Activated CD8-positive, alpha-beta memory T cell treated with anti-CD3 and anti-CD28 coated beads for 1 hour (primary cell): ENCODE measurements at places on chromosomes 11 and 22.
A peak's percentile ranks its signal among the peaks of the same experiment; 100 is the strongest.

- no peak for DNase-seq
Measured at GRCh38 chr11:7437696-7438095, 47.6 kb upstream of the OLFML1 start.

- no peak for DNase-seq
Measured at GRCh38 chr11:126748793-126749192, 251.8 kb downstream of the KIRREL3 start.

DNA sequence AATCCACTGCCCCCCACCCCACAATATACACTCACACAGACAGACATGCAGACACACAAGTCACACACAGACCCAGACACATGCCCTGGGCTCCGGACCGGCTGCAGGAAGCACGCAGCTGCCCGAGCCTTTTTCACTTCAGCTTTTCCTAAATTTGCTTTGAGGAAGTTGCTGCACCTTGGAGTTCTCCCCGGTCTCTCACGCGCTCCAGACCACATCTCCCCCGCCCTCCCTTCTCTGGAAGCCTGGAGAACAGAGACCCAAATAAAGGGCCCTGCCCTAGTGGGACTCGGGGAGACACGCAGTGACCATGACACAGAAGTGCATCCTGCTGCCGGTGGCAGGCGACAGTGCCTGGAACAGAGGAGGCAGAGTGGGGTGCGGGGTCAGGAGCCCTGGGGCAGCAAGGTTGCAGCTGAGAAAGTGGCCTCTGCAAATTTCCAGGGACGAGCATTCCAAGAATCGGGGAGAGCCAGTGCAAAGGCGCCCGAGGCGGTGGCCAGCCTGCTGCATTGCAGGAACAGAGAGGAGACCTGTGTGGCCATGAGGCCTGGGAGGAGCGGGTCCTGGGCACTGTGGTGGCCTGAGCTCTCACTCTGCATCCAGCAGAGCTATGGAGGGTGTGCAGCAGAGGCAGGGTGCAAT lies 19.1 kb downstream of the RPL3 start:
- DNase-seq, result no peak

GRCh38 chr22:45240810-45241631 lies at the start of gene KIAA0930:
TSS of gene KIAA0930 (minus strand) at chr22:45240894. CDS start at chr22:45240703, 191 bp downstream.
- peak; percentile 53 for DNase-seq

DNA sequence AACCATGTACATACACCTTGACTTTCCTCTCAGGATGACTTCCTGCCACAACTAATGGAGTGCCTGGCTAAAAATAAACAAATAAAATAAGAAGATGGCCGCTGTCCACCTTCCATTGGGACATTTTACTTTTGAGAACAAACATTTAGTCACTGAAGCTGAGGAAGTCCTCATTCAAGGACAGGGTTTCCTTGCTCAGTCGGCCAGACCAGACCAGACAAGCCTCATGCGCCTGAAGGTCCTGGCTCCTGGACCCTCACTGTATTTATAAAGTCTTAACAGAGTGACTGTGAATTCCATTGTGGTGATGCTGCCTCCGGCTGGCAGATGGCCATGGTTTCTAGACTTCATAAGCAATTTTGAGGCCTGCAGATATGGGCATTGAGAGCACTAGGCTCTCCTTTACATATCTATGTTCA lies 114.5 kb downstream of the MAML2 start:
- no peak for DNase-seq

DNA sequence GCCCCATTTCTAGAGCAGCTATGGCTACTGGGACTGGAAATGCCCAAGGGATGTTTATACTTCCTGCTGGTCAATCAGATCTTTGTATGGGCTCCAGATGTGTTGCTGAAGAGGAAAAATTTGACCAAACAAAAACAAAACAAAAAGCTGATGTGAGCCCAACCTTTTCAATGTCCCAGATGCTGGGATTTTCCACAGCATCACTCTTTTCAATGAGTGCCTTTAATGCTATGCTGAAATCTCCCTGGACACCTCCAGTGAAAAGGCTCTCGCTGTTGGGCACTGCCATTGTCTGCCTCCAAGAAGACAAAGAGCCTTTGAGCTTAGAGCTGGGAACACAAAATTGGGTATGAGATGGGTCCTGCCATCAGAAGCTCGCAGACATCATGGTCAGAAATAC lies 671.9 kb downstream of the NTM start:
- no peak for DNase-seq

DNA sequence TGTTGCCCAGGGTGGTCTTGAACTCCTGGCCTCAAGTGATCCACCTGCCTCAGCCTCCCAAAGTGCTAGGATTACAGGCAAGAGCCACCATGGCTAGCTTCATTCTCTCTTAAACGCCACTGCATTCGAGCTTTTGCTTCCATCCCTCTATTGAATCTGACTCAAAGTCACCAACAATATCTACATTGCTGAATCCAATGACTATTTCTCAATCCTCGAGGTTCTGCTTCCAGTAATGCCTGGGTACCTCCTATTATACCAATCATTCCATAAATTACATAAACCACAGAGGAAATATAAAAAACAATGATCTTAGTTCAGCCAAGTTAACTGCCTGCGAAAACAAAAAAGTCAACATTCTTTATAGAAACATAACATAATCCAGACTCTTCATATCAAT lies 11.9 kb upstream of the NXF1 start:
- DNase-seq, result no peak

GRCh38 chr11:16669799-16670415 lies 68.5 kb upstream of the C11orf58 start:
- DNase-seq, result no peak

DNA sequence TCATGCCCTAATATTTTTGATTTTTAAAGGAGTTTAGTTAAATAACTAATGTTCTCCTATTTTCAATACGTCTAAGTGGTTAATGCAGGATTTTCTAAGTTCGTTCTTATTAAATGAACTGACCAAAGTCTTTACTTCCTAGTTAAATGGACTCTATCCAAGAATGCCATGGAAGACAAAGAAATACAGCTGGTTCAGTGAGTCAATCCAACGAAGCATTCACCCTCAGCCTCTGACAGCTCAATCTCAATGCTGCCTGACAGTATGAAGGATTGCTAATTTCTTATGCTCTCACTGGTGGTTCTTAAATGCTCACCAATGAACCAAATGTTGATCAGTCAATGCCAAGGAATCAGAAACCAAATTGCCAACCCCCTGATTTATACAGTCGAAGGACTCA lies 219.4 kb downstream of the CADM1 start:
- DNase-seq, result no peak

- DNase-seq, result no peak
Measured at GRCh38 chr11:125079151-125079877, 16.2 kb downstream of the SLC37A2 start.

DNA sequence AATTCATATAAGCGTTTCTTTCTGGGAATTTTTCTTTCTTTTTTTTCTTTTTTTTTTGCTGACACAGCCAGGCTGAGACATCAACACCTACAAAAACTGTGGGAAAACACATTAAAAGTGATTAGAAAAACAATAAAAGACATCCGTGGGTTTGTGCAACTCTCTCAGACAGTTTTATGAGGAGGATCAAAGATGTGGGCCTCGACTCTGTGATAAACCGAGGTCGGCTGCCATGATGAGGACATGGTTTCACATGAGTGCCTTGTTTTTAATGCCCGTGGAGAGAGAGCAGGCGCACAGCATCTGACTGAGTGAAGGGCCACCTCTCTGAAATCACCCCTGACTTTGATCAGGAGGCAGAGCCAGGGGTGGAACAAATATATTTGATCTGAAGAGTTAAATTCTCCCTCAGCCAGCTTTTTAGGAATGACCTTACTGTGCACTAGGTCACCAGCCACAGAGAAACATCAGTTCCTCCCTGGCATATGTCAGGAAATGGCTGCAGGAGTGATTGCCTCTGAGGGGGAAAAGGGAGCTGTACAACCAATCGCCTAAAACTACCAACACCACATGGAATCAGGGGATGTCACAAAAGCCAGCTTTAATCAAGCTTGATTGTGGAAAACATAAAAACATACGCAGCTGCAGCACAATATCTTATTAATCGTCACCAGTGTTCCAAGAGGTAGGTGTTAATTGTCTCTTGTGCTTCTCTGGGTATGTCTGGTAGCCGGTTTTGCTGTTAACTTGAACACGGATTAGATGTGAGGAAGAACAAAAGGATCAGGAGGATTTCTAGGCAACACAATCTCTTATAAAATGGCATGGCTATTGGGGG lies 164.7 kb downstream of the MAML2 start:
- DNase-seq, result no peak

- DNase-seq, result no peak
Measured at GRCh38 chr11:126359431-126360048, 4.1 kb downstream of the ST3GAL4 start.

GRCh38 chr11:73758451-73758850 lies 2.4 kb downstream of the RAB6A start:
- no peak for DNase-seq

DNA sequence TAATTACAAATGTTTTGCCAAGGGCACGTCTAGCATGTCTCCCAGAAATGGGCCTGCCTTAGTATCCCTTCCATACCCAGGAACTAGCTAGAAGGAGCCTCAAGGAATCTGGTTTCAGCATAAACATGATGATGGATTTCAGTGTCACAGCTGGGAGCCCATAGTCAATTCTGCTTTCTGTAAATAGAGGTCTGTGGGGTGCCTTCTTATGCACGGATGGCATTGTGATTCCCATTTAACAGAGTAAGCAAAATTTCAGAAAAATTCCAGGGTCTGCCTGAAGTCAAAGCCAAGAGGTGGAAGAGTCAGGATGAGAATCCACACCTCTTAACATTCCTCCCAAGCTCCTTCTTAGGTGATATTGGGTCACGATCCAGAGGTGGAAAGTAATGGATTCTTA lies 12.1 kb downstream of the DUSP18 start:
- DNase-seq, result no peak

GRCh38 chr11:46719048-46719542 lies at the start of gene F2:
TSS of gene F2 (plus strand) at chr11:46719213. CDS start at chr11:46719236, 23 bp downstream.
- no peak for DNase-seq

GRCh38 chr11:35326266-35326879 lies 93.0 kb downstream of the SLC1A2 start:
- DNase-seq, result no peak

DNA sequence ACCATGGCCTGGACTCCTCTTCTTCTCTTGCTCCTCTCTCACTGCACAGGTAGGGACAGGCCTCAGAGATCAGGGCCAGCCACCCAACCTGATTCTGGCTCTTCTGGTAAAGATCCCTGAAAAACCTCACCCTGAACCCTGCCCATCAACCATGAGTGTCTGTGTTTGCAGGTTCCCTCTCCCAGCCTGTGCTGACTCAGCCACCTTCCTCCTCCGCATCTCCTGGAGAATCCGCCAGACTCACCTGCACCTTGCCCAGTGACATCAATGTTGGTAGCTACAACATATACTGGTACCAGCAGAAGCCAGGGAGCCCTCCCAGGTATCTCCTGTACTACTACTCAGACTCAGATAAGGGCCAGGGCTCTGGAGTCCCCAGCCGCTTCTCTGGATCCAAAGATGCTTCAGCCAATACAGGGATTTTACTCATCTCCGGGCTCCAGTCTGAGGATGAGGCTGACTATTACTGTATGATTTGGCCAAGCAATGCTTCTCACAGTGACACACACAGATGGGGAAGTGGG lies 80.9 kb downstream of the ZNF280B start:
- DNase-seq, result no peak

GRCh38 chr11:61023966-61024295 lies 52.5 kb downstream of the CD6 start:
- DNase-seq, result no peak

- DNase-seq, result no peak
Measured at GRCh38 chr22:30572840-30573593, 1.4 kb downstream of the GAL3ST1 start.

GRCh38 chr11:102640946-102641345 lies 15.8 kb upstream of the MMP20 start:
- no peak for DNase-seq

- DNase-seq, result no peak
Measured at GRCh38 chr22:50071432-50072166, 13.5 kb upstream of the TTLL8 start.

GRCh38 chr11:9561279-9561982 lies 12.0 kb upstream of the WEE1 start:
- no peak for DNase-seq

DNA sequence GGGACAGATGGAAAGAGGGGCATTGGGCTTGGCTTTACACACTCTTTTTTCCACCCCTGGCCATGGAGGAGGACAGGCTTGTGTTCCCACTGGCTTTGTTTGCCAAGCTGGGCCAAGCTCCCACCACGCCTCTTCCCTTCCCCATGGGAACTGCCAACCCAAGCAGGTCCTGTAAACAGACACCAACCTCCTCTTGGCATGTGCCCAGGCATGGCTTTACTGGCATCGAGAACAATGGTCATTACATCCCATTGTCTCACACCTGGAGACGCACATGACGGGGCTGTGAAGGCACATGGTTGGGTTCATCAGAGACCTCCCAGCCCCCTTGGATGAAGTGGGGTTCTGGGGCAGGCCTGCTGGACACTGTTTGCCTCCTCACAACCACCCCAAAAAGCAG lies 11.7 kb downstream of the SEC14L3 start:
- DNase-seq, result no peak
